Cerebellum (tissue), 4 donors: ENCODE measurements at places on chromosomes 3 and 15. TPM values are rescaled to one million over a fixed set of nuclear protein-coding genes. Genes with fewer than 3 reads are reported as not detected.

DNAJA4 gene
- 26.5 TPM for total RNA-seq

NUP210 gene
- 13.8 TPM for total RNA-seq

RGMA gene
- total RNA-seq: 26.3 TPM

SLC28A2 gene
- not detected for total RNA-seq

SMCO1 gene
- total RNA-seq: not detected

HIGD2B gene
- total RNA-seq: not detected

ACTR8 gene
- 49.7 TPM for total RNA-seq

DNA sequence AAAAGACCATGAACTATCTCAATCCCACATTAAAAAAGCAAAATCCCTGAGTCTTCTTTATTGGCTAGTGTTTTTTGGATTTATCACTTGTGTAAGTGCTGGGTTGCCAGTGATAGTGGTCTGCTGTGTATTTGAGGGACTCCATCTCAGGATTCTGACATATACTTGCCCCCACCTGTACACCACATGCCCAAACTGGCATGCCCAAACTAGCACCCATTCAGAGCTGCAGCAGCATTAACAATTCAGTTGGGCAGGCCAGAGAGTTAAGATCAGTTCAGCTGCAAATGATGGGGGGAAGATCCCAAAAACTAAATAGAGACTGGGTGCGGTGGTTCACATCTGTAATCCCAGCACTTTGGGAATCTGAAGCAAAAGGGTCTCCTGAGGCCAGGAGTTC is 6.3 kb upstream of the TIPIN start:
- DNase-seq: no peak

GRCh38 chr15:65258375-65259262 is 28.1 kb downstream of the PARP16 start:
- no peak for DNase-seq

DNA sequence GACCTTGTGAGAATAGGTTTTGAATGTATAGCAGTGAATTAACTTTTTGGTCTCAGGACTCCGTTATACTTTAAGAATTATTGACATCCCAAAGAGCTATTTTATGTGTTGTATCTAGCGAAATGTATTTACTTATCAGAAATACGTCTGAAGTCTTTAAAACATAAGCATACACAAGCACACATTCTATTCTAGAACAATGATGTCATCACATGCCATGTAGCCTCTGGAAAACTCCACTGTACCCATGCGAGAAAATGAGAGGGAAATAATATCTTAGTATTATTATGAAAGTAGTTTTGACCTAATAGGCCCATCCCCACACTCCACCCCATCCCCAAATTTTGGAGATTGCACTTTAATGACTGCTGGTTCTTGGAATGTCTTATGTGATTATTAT is 1.5 kb downstream of the POLR2M start:
- DNase-seq: no peak

GRCh38 chr3:11726146-11726545 is 82.4 kb upstream of the VGLL4 start:
- DNase-seq: no peak

DNA sequence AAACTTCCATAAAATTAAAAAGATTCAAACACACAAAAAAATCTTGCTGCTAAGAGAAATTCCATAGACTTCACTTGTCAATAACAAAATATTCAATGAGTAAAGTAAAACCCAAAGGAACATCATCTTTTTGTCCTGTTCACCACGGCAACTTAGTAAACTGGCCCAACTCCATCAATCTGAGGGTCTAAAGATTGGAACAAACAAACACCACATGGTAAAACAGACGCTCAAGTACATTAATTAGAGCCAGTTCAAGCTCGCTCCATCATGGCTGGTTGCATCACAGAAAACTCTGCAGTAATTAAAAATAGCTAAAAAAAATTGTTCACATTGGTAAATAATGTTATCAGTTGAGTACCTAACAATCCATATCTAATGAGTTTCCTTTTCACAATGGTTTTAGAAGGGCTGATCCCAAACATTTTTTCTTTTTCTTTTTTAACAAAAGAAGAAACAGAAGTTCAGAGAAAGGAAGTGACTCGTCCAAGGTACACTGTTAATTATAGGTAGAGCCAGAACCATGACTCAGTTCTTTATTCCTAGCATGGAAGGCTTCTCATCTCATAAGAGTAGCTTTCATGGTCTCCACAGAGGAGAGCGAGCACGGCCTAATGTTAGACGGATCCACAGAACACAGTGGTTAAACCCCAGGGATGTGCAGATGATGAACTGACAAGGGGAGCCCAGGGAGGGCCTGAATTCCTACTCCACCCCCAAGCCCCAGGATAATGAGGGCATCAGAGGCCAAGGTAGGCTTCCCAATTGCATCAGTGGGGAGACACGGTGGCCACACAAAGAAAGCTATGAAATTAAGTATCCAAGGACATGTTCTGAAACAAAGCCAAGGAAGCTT is 79.2 kb upstream of the ARHGEF3 start:
- no peak for DNase-seq

DNA sequence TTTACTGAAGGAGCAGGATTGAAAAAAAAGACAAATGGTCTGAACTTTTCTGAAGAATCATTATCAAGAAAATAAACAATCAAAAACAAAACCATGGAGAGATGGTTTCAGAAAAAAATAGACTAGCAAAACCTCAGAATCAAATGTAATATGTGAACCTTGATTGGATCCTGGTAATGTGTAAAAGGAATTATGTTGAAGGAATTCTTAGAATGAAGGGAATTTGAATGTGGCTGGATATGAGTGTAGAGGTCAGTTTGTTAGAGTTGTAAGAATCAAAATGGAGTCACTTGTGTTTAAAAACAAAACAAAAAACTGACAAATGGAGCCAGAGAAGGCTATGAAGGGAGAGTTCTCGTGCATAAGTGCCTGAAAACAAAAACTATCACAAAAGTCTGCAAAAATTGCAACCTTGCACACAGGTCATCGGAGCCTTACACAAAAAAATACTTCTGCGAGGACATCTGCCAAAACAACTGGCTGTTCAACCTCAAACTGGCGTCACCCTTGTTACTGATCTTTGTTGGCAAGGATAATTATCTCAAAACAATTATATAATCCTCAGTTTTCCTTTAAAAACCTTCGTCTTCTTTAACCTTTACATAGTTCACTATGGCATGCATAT is 19.1 kb upstream of the ATP13A3 start:
- DNase-seq: no peak

GRCh38 chr15:64912379-64913325 is 950 bp downstream of the ANKDD1A start:
- no peak for DNase-seq

DNA sequence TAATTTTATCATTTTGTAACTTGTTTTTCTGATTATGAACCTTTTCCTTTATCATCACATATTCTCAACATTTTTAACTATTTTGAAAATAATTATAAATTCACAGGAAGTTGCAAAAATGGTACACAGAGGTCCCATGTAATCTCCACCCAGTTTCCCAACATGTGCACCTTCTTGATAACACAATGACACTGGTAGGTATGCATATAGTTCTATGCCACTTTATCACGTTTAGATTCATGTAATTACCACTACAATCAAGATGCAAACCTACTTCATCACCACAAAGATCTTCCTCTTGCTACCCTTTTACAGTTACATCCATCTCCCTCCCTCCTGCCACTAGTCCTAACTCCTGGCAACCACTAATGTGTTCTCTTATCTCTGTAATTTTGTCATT is 413.9 kb downstream of the SHQ1 start:
- no peak for DNase-seq

GRCh38 chr15:55741833-55742497 is 987 bp downstream of the PRTG start:
- DNase-seq: no peak

DNA sequence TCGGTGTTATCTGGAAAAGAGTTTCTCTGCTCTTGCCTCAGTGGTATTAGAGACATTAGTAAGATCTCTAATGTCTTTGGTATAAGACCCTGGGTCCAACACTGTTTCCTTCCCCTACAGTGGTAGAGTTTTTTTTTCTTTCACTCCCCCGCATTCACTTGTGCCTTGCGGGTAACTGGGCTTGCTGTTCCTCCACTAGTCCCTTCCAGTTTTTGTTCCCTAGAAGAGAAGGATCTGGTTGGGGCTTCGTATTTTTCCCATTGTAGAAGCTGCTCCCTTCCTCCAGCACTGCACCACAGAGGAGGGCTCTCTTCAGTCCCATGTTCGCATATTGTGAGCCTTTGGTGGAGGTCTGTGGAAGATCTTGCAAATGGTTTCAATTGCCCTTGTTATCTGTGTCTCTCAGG is 13.7 kb downstream of the CTDSPL2 start:
- DNase-seq: no peak

- no peak for DNase-seq
Observed at GRCh38 chr3:17133632-17134545, 249.1 kb downstream of the PLCL2 start.

DNA sequence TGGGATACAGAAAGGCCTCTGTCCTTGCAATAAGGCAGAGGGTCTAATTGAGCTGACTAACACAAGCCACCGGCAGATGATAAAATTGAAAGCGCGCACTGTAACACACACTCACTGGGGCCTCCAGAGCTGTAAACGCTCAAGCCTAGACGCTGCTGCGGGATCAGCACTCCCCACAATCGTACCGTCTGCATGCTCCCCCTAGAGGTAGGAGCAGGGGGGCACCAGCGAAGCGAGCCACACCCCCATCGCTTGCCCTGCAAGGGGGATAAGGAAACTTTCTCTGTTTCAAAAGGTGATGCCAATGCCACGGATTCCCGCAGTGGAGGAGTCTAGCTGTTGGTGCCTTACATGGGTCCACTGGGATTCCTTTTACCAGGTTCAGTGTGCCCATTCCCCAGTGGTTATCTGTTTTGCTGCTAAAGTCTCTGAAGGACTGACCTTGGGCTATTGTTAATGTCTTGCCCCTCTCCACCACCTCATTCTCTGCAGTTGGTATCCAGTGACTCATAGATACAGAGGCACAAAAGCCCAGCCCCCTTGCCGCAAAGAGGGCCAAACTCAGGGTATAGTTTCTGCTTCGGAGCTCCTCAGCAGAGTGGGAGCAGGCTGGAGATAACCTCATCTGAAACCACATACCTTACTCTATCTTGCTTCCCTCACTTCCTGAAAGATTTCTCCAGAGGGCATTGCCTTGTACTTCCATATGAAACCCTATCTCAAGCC is 139.3 kb upstream of the KBTBD8 start:
- DNase-seq: no peak

DNA sequence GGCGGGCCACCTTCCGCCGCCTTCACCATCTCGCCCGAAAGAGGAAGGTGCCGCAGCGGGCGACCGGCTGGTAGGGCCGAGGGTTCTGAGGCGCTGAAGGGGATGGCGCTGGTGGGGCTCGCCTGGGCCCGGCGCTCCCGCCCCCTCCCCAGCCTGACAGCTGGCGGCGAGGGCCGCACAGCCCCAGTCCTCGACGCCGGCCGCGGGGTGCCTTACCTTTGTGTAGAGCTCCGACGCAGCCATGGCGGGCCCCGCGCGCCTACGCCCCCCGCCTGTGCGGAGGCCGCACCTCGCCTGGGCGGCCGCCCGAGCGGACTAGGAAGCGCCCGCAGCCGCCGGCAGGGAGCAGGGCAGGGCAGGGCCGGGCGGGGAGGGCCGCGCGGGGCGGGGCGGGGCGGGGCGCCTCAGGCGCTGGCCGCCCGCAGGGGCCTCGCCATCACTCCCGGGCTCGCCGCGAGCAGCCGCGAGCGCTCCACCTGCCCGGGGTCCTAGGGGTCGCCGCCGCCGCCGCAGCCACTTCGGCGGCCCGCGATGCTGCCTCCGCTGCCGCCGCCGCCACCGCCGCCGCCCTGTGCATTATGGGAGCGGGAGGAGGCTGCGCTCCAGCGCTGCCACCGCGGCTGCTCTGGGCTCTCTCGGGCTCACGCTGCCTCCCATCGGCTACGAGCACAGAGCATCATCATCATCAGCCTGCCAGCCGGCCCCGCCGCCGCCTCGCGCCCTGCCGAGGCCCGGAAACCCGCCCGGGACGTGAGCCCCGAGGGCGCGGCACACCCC is at the start of gene MYO5A:
MYO5A (minus strand) TSS at position 317 of the 777 bp plus-strand sequence; CDS start at position 243, 74 bp downstream.
- peak; percentile 86 for DNase-seq

GRCh38 chr3:188051801-188052168 is 102.2 kb upstream of the LPP start:
- DNase-seq: peak; percentile 19

DNA sequence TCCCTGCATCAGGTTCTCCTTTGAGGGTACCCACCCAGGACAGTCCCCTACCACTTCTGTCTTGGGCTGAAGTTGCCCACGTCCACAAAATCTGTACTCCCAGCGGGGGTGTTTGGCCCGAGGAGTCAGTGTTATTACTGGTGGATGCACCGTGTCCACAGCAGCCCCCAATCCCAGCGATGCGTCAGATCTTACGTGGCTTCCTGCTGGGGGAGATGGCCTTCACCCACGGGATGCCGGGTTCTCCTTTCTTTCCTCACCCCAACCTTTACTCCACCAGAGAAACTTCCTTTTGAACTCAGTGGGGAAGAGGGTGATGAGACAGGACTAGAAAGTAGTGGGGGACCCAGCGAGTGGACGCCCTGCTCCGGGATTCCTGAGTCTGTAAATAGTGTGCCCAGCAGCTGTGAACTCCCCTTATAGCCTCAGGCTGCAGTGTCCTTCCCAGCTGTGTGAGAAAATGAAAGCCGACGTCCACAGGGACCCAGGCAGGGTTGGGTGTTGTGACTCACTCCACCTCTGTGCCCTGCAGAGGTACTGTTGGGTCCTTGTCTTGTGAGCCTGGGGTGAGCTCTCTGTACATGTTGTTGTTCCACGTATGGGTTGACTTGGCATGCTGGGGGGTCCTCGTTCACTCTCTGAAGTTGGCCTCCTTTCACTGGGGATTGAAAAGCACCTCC is 31.5 kb downstream of the CRTAP start:
- no peak for DNase-seq
